Cortex of kidney (tissue), 1 donor: ENCODE measurements at places on chromosomes 3 and 15.

- no peak for DNase-seq
Measured at GRCh38 chr15:76973362-76973743, 21.6 kb upstream of the PSTPIP1 start.

DNA sequence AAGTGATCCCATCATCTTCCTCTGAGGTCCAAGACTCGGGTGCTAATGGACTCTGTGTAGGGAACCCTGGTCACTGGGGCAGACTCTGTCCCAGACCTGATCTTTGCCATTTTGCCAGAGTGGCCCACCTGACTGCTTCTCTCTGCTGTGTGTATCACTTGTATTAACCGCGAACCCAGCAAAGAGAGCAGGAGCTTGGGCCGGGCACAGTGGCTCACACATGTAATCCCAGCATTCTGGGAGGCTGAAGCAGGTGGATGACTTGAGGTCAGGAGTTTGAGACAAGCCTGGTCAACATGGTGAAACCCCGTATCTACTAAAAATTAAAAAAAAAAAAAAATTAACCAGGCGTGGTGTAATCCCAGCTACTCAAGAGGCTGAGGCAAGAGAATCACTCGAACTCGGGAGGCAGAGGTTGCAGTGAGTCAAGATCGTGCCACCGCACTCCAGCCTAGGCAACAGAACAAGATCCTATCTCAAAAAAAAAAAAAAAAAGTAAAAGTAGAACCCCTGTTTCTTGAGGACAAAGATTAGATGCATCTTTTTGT is 32.9 kb upstream of the CYP11A1 start:
- no peak for DNase-seq

DNA sequence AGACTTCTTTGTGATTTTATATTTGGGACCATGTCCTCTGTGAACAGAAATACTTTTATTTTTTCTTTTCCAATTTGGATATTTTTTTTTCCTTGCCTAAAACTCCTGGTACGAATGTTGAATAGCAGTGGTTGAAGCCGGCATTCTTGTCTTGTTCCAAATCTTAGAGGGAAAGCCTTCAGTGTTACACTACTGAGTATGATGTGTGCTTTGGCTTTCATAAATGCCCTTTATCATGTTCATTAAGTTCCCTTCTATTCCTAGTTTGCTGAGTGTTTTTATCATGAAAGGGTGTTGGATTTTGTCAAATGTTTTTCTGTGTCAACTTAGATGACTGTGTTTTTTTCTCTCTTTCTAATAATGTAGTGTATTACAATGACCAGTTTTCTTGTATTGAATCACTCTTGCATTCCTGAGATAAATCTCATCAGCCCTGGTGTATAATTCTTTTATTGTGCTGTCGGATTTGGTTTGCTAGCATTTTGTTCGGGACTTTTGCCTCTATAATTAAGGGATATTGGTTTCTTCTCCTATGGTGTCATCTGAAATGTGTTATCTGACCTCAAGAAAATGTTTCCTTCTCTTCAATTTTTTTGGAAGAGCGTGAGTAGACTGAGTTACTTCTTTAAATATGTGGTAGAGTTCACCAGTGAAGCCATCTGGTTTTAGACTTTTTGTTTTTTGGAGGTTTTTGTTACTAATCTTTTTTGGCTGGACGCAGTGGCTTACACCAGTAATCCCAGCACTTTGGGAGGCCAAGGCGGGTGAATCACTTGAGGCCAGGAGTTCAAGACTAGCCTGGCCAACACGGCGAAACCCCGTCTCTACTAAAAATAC is 33.3 kb downstream of the MAP1A start:
- DNase-seq = no peak

- no peak for DNase-seq
Measured at GRCh38 chr3:72848703-72849081, 447 bp upstream of the SHQ1 start.

- no peak for DNase-seq
Measured at GRCh38 chr3:45691842-45692241, 2.6 kb downstream of the SACM1L start.

GRCh38 chr3:40925231-40925630 is 274.1 kb upstream of the CTNNB1 start:
- DNase-seq = no peak

GRCh38 chr3:43956945-43957344 is 266.2 kb downstream of the ABHD5 start:
- DNase-seq = no peak

GRCh38 chr15:26866298-26867199 is at the start of gene GABRA5:
Gene GABRA5, plus strand, starts transcription at chr15:26867062. Its CDS starts 2,187 bp downstream, at chr15:26869249.
- DNase-seq = no peak

GRCh38 chr3:99012051-99012450 is 110.6 kb upstream of the DCBLD2 start:
- DNase-seq = no peak

GRCh38 chr15:88491158-88491557 is 23.6 kb downstream of the MRPS11 start:
- DNase-seq = no peak

DNA sequence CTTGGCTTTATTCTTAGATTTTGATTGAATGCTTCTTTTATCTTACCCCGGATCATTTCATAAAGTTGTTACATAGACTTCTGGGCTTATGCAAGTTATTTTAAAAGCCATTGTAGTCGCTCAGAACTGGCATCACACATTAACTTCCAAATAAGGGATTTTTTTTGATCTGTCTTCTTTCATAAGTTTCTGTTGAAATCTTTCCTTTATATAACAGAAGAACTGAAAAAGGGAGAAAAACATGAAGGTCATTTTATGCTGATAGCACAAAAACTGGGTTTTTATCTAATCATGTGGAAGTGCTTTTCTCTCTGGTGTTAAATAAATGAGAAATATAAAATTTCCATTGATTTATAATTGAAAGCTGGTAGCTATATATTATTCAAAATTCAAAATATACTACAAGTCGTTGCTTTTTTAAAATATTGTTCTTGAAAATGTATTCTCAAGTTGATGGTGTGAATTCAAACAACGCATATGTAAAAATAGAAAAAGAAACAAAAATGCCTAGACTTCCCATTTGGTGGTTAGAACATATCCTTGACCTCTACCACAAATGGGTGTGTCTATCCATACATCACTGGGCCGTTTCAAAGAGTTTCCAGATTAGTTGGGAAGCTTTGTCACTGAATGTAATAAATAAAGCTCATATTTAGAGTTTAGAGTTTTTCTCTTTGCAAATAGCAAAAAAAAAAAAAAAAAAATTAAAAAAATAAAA is 258.3 kb upstream of the ZPLD1 start:
- DNase-seq = no peak

DNA sequence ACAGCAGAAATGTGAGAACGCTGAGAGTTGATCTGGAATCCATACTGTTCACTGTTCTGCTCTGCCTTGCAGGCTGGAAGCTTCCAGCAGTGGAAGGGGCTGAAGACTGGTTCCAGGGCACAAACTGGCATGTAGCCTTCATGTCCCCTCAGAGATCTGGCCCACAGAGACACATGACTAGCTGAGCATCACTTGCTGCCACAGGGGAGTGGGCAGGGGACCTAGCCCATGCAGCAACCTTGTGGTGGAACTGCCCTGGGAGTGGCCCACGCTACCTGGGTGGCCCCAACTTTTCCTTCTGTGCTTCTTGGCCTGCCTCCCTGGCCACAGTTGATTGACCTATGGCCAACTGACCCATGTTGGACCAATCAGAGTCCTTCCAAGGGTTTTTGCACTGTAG is 98.1 kb downstream of the TPRA1 start:
- DNase-seq = no peak

- no peak for DNase-seq
Measured at GRCh38 chr3:193742628-193743027, 149.6 kb downstream of the OPA1 start.

- DNase-seq = no peak
Measured at GRCh38 chr3:114308830-114309229, 15.0 kb downstream of the TIGIT start.

DNA sequence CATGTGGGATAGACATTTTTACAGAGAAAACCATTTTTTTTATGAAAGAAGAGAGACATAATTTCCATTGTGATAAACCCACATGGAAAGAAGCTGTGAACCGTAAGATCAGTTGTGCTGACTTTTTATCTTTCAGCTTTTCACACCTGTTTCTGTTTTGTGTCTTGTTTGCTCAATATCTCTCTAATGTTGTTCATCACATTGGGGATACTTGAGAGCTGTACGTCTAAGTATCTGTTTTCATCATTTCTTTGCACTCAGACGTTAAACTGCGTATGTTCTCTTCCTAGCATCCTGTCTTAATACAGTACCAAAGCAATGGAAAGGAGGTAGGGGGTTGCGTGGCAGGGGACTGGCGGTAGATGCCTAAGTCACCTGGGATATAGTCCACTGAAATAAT is 449.0 kb downstream of the NAALADL2 start:
- DNase-seq = no peak

GRCh38 chr3:132037581-132037980 is 2.8 kb upstream of the CPNE4 start:
- DNase-seq = no peak

DNA sequence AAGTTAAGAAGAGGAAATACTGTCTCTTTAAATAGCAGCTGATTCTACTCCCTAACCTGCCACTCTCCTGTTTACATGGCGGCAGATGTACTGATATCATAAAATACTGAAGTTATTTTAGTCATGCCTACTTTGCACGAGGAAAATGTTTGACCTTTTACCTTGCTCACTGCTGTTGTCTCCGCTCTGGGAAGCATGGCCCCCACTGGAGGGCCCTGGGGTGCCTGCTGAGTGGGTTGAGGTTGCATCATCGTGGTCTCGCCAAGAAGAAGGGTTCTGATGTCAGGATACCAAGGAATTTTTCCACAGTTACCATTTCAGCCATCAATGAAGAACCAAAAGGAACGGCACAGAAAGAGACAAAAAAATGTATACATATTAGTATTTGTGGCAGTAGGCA is 16.7 kb downstream of the MEIS2 start:
- DNase-seq = no peak

GRCh38 chr15:75809986-75810750 is 33.1 kb upstream of the UBE2Q2 start:
- DNase-seq = no peak

DNA sequence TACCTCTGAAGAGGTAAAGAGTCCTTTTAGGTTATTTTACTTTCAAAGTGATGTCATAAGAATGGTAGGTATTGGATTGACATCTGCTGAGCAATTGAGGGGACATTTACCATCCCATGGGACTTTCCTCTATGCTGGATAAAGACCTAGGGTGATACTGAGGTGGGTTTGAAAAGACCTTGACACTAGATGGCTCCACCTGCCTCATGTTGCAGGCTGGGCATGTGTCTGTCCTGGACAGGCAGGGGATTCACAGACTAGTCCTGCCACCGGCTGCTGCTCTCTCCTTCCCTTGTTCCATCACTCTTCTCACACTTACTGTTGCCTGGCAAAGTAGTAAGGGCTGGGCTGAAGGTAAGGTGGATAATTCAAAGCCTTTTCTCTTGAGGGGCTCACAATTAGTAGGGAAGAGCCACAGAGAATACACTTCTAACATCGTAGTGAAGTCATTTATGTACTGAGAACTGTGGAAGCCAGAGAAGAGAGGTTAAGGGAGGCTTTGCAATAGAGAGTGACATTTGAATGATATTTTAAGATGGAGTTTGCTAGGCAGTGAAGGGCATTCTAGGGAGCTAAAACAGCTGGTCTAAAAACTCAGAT is 27.7 kb downstream of the TRAK1 start:
- DNase-seq = no peak

DNA sequence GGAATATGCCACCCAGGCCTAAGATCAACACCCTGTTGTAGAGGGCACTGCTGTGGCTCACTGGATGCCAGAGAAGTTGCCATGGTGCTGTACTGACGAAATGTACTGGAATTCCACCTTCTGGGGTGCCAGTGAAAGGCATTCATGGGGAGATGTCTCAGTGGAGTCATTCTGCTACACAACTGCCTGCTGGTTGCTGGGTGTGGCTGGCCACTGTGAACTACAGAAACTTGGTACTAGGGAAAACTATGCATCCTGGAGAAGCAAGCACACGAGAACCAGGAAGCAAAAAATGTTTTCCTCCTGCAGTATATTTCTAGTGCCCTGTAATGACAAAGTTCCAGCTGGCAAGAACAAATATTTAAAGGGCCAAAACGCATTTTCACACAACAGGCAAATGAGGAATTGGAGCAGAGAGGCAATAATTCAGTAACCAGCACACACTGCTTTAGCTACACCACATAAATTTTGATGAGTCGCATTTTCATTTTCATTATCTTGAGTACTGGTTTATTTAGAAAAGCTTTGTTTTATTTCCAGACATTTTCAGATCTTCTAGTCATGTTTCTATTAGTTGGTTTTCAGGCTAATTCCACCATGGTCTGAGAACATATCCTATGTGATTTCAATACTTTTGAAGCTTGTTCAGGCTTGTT is 18.3 kb upstream of the RFX7 start:
- no peak for DNase-seq

DNA sequence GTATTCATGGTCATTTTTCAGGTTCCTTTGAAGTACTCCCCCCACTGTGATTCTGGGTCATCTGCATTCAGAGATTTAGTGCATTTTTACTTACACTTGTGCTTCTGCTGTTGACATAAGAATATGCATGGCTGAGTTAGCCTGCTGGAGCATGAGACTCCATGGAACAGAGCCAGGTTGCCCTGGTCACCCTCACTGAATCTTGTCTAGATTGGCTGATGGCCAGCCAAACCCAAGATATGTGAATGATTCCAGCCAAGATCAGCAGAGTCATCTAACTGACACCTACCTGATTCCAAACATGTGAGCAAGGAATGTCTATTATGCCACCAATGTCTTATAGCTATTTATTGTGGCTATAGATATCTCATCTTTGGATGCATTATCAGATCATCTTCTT is 25.1 kb downstream of the DTWD1 start:
- DNase-seq = no peak

GRCh38 chr3:105844704-105845103 is 24.1 kb downstream of the CBLB start:
- DNase-seq = no peak

DNA sequence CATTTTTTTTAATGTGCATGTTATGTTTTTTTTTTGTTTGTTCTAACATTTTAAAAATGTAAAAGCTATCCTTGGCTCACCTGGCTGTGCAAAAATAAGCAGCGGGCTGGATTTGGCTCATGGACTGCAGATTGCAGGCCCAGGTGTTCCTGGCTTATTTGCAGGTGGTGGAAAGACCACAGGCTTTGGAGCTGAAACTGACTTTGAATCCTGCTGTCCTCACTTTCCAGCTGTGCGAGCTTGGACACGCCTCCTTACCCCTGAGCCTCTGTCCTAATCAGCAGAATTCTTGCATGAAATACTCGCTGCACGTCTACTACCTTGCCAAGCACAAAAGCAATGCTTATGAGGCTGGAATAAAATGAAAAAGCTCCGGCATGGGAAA is 188.7 kb upstream of the TPM1 start:
- DNase-seq = no peak

GRCh38 chr15:55256281-55257011 is 33.2 kb downstream of the RAB27A start:
- no peak for DNase-seq

- DNase-seq = no peak
Measured at GRCh38 chr3:159149633-159150032, 347.8 kb downstream of the MFSD1 start.

GRCh38 chr15:71559098-71559497 is 251.3 kb upstream of the NR2E3 start:
- no peak for DNase-seq

- DNase-seq = no peak
Measured at GRCh38 chr3:6644070-6644929, 216.6 kb upstream of the GRM7 start.
